ENCODE measurements at places on chromosomes 7 and 10.

GRCh38 chr7:41731493-41732435 lies 28.9 kb upstream of the INHBA start:
- no peak for DNase-seq

DNA sequence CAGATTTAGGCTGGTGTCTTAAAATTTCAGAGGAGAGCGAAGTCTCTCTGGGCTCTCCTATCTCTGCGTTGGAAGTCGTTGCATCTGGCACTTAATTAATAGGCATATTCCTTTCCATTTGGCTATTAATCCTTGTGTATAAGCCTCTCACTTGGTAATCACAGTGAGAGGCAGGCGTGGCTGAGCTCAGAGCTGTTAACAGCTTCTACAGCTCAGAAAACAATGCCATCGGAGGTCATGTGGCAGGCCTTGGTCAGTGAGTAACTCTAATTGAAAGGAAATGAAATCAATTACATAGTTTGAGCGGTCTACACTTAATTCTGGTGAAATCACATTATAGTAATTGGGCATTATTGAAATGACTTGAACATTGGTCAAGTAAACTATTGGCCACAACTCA lies 135.1 kb downstream of the DPY19L1 start:
- no peak for DNase-seq

DNA sequence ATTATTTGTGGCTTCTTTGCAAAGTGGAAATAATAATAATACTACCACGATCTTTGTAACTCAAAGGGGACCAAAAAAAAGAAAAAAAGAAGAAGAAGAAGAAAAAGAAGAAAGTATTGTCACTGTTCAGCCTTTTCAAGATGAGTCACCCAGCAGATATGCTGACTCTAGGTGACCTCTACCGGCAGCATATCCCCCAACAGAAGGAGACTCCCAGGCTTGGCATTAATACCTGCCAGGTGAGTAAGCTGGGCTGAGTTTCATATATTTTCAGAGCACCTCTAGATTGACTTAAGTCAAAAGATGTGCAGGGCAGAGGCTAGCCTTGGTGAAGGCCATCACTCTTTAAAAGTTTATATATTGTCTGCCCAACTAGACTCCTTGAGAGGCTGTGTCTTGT lies 30.4 kb upstream of the GPR26 start:
- DNase-seq, result no peak

- no peak for DNase-seq
These were observed 218.4 kb upstream of the PCDH15 start for GRCh38 chr10:55019439-55019838.

GRCh38 chr10:60975716-60976115 lies 31.7 kb upstream of the RHOBTB1 start:
- no peak for DNase-seq

Measured in Right ventricle myocardium superior (tissue), 1 donor.